ENCODE measurements at places on chromosomes 7 and 10.

DNA sequence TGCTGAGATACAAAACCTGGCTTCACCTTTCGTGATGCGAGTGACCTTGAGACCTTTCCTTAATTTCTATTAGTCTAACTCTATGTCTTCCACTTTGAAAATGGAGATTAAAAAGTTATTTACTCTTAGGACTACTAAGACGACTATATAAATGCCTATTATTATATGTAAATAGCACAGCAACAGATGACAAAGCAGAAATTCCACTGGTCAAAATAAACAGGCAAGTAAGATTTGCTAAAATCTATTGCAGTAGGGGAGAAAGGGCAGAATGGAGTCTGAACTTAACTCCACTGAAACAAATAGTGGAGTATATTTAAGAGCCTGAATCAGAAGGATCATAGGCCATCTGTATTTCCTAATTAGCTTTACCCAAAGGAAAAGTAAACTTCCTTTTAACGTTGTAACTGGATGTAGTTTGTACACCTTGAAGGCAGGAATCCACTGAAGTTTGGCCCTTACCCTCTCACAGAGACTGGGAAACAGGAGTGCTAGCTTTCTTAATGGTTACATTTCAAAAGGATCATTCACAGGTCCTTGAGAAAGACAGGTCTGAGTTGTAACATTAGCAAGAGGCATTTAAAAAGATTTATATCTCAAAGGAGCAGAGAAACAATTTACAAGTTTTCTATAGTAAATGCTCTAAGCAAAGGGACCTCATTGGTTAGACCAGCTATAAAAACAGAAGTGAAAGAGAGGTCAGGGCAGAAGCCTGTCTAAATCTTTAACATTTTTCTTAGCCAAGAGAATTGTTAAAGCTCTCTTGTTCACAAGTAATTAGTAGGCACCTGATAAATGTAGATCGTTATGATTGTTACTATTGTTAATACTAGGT lies 332.5 kb downstream of the ZWINT start:
- H3K27ac ChIP-seq, result no peak overlapping the region
- no peak for DNase-seq
- H3K4me1 ChIP-seq, result no peaks in the 10 kb centered on the region
- H3K36me3 ChIP-seq, result no peaks in the 10 kb centered on the region

GRCh38 chr10:32961895-32962369 lies 3.9 kb upstream of the ITGB1 start:
- no peak overlapping the region for H3K27ac ChIP-seq
- no peaks in the 10 kb centered on the region for H3K27me3 ChIP-seq
- peaks cover 29% of the 10 kb centered on the region for H3K4me1 ChIP-seq
- H3K4me3 ChIP-seq, result no peak overlapping the region
- no peak for DNase-seq

DNA sequence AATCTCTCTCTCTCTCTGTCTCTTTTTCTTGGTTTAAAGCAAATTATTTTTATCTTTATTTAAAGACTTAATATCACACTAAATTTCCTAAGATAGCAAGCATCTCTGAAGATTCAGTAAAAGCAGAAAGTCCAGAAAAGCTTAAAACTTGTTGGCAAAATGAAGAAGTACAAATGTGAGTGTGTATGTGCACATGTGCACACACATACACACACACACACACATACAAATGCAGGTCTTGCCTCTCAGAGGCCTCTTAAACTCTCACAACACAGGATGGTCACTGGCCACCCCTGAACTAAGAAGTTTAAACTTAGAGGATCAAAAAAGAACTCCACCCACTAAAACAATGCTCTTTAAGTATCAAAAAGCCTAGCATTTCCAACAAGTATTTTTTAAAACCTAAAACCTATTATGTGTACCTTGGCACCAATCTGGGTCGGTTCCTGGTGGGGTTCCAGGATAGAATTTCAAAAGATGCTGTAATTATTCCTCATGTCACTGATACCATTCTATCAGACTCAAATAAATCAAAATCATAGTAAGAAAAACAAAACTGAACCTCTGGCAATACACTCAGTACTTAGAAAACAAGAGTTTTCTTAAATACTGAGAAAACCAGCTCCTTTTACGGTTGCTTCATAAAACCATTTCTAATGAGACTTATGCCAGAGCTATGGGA lies 55.0 kb downstream of the SORBS1 start:
- no peaks in the 10 kb centered on the region for H3K4me1 ChIP-seq
- DNase-seq, result no peak
- H3K27me3 ChIP-seq, result no peaks in the 10 kb centered on the region

GRCh38 chr10:121519901-121520493 lies 78.2 kb downstream of the FGFR2 start:
- H3K27ac ChIP-seq, result no peak overlapping the region
- H3K4me1 ChIP-seq, result no peaks in the 10 kb centered on the region
- no peak overlapping the region for H3K4me3 ChIP-seq
- no peaks in the 10 kb centered on the region for H3K36me3 ChIP-seq
